Stimulated activated CD8-positive, alpha-beta memory T cell treated with anti-CD3 and anti-CD28 coated beads, Interleukin-2, amount 100 ng/mL, for 1 hour (primary cell): ENCODE measurements at places on chromosomes 5 and 9.

- no peak for DNase-seq
Measured at GRCh38 chr5:150278046-150278730, 11.4 kb downstream of the CAMK2A start.

GRCh38 chr5:17178373-17178675, 39.1 kb upstream of the BASP1 start:
- no peak for DNase-seq

DNA sequence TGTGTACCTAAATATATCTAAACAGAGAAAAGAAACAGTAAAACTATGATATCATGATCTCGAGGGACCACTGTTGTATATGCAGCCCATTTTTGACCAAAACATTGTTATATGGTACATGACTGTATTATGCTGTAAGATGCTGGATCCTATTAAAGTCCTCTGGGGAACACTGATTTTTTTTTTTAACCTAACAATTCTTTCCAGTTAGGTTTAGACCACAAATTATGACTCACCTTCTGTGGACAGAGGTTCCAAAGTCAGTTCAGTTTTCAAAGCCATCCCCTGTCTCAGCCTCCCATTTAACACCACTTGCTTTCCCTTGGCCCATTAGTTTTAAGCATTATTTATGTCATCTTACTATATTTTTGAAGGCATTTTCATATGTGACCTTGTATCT, 27.1 kb downstream of the TRMO start:
- DNase-seq: no peak

GRCh38 chr9:129185402-129185801, 7.3 kb upstream of the IER5L start:
- no peak for DNase-seq

DNA sequence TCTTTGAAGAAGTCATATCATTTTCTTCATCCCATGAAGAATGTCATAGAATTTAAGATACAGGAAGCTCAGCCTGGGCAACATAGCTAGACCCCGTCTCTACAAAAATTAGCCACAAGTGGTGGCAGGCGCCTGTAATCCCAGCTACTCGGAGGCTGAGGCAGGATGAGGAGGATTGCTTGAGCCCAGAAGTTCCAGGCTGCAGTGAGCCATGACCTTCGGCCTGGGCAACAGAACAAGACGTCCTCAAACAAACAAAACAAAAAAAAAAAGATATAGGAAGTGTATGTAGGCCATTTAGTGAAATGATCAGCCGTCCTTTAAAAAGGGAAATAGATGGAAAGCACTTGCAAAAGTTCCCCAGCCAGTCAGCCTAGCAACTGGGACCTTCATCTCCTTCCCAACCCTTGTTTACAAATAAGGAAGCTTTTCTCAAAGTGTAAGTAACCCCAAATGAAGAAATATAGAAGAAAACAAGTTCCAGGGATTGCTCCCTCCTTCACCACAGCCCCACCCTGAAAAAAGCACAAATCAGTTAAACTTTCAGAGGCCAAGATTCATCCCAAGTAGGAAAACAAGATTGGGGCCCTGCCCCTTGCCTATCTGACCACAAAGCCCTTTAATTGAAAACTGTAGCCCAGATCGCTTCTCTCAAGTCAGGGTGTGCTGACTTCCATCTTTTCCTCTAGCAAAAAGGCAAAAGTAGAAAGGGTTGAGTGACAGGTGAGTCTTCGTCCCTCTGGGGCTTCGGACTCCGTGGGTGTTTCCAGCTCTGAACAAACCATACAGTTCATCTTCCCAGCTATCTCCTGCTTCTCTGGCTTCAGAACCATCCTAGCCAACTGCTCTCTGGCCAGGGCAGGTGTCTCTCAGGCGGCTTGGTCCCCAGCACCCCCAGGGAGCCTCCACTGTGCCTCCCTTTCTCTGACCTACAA, 1.2 kb downstream of the SLC31A2 start:
- DNase-seq: no peak

- no peak for DNase-seq
Measured at GRCh38 chr5:75951716-75952115, 131.5 kb upstream of the SV2C start.

DNA sequence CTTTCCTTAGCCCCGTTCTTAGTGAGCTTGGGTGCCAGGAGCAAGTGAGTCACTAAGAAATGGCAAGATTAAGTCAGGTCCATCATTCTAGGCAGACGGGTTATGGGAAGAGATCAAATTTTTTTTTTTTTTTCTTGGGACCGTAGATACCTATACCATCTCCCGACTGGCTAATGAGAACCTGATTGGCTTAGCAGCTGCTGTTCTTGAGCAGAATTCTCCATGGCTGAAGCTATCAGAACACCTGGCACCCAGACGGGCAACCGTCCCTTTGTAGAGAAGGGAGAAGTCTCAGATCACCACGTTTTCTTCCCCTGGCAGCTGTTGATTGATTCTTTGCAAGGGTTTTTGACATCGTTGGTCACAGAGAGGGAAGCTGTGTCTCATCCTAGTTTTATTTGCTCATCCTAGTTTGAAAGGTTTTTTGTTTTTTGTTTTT, 78.6 kb downstream of the AOPEP start:
- DNase-seq: no peak

DNA sequence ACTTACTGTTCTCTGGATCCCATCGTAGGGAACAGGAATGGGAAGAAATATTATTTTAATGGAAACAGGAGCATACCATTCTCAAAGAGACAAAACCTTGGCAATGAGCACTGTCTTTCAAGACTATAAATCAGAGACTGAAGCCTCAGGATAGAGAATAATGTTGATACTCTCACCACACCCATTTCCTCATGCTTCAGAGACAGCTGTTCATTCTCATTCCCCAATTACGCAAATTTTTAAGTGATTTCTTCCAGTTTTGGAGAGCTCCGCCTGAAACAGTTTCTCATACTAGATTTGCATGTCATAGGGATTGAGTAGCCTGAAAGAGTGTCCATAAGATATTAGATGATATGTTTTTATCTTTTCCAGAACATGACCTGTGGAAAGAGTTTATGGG, 290.5 kb upstream of the RASA1 start:
- no peak for DNase-seq

- DNase-seq: peak; percentile 37
Measured at GRCh38 chr9:127004946-127005769, 90.6 kb downstream of the RALGPS1 start.

GRCh38 chr9:76996700-76997099, 22.8 kb upstream of the FOXB2 start:
- DNase-seq: no peak

GRCh38 chr5:177389241-177390169, 5.3 kb downstream of the SLC34A1 start:
- no peak for DNase-seq

- DNase-seq: no peak
Measured at GRCh38 chr5:177491429-177491945, 5.9 kb downstream of the PDLIM7 start.

- DNase-seq: no peak
Measured at GRCh38 chr5:139078345-139078744, 119.8 kb downstream of the SIL1 start.

DNA sequence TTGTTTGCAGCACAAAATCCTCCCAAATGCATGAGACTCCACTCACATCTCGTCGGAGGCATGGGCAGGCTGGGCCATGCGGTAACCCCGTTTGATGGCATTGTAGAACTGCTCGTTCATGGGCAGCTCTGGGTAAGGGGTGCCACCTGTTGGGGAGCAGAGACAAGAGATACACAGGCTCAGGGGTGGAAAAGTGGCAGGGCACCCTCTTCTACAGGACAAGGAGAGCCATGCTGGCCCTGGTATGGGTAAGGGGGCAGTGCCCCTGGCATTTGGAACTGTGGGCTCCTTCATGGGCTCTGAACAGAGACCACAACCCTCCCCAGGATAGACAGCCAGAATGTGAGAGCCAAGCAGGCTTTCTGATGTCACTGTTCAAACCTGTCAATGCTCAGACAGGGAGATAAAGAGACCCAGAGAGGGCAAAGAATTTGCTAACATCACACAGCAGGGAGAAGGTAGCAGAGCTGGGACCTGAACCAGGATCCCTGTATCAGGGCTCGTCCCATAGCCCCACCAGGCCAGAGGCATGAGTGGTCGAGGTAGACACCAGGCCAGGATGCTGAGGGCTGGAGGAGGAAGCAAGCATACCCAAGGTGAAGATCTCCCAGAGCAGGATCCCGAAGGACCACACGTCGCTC, 33.2 kb upstream of the CSF1R start:
- no peak for DNase-seq

- DNase-seq: no peak
Measured at GRCh38 chr5:106269252-106269843, 1401.4 kb downstream of the EFNA5 start.

DNA sequence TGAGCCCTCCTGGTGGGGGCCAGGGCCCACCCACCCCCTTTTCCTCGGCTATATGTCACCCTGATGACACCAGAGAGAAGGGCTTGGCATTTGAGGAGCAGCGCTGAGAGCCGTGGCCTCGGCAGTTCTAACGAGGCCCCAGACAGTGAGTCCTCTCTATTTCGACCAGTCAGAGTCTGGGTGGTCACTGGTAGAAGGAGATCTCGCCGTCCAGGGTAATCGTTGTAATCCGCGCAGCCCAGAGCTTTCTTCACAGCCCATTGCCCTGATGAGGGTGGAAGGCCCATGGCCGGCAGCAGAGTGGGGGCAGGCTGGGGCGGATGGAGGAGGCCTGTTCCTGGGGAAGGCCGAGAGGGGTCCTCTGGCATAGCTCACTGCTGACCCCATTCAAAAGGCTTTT, 70.2 kb downstream of the PSMB7 start:
- DNase-seq: no peak

- no peak for DNase-seq
Measured at GRCh38 chr9:91364702-91365101, 3.0 kb upstream of the AUH start.

DNA sequence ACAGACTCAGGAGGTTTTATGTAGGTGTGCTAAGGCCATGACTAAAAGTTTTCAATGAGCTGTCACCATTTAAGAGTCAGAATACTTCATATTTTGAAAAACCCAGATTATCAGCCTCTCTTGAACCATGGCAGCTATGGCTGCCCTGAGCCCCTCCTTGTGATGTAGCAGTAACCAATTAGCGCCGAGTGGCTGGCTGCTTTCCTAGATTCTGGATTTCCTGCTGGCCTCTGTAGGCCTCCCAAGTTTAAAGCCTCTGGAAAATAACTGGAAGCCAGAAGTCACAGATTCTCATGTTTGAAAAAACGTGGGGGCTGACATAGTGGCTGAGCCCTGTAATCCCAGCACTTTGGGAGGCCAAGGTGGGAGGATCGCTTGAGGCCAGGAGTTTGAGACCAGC, 25.5 kb downstream of the DAB2IP start:
- no peak for DNase-seq

GRCh38 chr9:128891321-128892220, 9.6 kb downstream of the LRRC8A start:
- DNase-seq: no peak

GRCh38 chr9:113907282-113907681, 31.2 kb downstream of the ZNF618 start:
- no peak for DNase-seq

- no peak for DNase-seq
Measured at GRCh38 chr5:138568061-138568824, 7.0 kb downstream of the HSPA9 start.

- no peak for DNase-seq
Measured at GRCh38 chr5:127919006-127919796, 164.4 kb upstream of the SLC12A2 start.
